ENCODE measurements at places on chromosomes 5 and 9.

DNA sequence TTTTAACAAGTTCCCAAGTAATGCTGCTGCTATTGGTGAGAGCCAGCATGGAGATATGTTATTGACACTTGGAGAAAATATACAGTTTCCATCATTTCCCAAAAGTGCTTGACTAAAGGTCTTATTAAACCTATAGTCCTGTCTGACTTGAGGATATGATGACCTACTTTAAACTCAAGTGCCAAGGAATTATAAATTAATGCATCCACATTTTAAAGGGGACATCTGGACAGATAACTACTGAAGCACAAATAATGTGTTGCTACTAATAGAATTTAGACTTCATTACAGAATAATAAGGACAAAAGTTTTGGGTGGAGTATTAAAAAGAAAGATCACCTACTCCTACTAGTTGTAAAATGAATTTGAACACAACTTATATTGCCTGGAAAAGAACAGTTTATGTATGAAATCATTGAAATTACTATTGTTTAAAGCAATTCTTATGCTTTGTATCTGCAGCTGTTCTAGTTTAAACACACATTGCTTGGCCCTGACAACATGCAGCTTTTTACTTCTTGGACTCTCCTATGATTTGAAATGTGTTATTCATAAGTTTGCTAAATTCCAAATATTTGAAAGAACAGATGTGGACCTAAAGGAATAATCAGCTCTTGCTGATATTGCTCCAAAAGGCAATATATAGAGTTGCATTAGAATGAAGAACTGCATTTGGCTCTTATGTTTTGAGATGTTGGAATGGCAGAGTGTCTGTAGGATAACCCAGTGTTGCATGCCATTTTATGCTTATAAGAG, 73.4 kb downstream of the SGCD start:
- no peak for DNase-seq

GRCh38 chr9:83792746-83793145, 24.8 kb downstream of the GKAP1 start:
- no peak for DNase-seq

- no peak for DNase-seq
These were observed at the start of gene DBN1 for GRCh38 chr5:177473443-177474001. Gene DBN1, minus strand, starts transcription at chr5:177473634. Its CDS starts 113 bp downstream, at chr5:177473521.

- no peak for DNase-seq
These were observed 494 bp downstream of the PTCH1 start for GRCh38 chr9:95516221-95516733.

GRCh38 chr9:134545543-134546245, 95.9 kb upstream of the COL5A1 start:
- DNase-seq: no peak

DNA sequence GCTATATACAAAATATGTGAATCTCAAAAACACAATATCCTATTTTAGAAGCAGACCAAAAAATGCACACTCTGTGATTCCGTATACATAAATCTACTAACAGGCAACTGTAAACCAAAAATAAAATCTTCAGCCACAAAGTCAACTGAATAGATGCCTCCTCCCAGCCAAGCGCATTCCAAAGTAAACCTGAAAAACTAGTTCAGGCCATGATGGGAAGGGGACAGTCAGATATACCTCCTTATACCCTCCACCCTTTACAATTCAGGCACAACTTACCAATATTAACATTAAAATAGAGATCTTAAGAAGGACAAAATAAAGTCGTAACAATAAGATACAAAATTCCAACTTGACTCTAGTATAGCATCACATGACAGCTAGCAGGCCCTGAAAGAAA, 1604.5 kb upstream of the NUDT12 start:
- DNase-seq: no peak

GRCh38 chr5:152547202-152547601, 142.1 kb upstream of the NMUR2 start:
- DNase-seq: no peak

GRCh38 chr5:157215514-157216167, 35.0 kb downstream of the ITK start:
- DNase-seq: no peak

DNA sequence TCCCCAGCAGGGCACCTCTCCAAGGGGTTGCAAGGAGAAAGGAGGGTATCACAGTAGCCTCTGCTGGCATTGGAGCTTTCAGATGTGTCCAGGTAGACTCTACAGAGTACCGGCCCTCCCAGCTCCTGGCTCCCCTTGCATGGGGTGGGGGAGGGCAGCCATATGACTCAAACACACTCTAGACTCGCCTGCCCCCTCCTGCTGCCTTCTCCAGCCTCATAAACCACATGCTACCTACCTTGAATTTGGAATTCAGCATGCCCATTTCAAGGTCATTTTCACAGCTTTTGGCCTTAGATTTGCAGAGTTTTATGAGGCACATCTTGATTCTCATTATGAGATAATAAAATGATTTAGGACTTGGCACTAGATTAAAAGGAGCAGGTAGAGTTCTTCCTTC, 32.8 kb upstream of the SMIM32 start:
- DNase-seq: no peak

DNA sequence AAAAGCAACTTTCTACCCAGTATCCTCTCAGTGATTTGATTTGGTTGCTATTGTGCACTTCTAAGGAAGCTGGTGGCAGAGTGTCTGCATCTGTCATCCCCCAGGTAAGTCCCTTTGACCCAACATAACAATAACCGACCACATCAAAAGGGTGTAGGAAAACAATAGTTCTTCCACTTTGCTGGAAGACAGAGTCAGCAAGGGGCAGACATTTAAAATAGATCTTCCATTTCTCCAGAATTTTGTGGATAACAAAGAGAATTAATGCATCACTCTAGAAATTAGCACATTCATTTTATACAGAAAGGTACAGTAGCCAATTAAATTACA, 177.5 kb downstream of the EBF1 start:
- DNase-seq: no peak

GRCh38 chr5:180492226-180492903, 1.8 kb upstream of the CNOT6 start:
- no peak for DNase-seq

- no peak for DNase-seq
These were observed 36.1 kb upstream of the SLC2A8 start for GRCh38 chr9:127360829-127361228.

GRCh38 chr9:115115117-115115880, 2.7 kb downstream of the TNC start:
- no peak for DNase-seq

DNA sequence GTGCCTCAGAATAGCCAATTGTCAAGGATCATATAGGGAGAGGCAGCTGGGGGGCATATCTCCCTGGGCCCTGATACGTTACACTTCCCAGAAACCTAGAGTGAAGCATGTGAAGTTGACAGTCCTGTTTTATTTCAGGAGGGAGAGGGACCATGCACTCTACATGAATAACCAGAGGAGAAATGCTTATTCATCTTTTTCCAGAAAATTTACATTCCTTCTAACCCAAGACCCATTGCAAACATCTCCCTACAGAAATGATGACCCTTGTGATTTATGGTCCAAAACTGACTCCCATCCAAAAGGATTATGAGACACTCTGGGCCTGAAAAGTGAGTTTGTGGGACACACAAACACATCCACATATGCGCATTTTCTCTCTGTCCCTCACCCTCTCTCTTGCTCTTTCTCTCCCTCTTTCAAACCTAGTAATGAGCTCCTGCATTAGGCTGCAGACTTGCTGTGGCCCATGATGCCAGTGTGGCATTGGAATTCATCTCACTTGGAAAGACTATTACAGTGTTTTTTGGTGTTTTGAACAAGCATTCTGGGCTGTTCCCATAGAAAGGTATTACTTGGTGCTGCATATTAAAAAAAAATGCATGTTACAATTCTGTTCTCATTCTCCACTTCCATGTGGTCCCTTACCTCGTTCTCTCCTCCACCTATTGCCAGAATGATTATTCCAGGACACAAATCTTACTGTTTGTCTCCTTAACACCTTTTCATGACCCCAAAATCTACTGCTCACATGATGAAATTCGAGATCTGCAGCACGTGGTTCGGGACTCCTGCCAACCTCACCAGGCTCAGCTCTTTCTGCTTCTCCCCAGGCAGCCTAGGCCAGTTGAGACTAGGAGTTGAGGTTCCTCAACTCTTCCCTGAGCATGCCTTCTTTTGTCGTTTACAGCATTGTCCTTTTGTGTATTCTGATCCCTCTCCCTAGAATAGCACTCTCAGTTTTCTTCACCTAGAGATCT, 451.3 kb upstream of the KLF4 start:
- DNase-seq: no peak

- DNase-seq: peak; percentile 79
These were observed 51.2 kb upstream of the GGTA1 start for GRCh38 chr9:121550569-121551512.

GRCh38 chr9:8534828-8535227, 735.2 kb upstream of the DMAC1 start:
- no peak for DNase-seq

GRCh38 chr5:4078544-4078943, 482.9 kb downstream of the IRX1 start:
- no peak for DNase-seq

DNA sequence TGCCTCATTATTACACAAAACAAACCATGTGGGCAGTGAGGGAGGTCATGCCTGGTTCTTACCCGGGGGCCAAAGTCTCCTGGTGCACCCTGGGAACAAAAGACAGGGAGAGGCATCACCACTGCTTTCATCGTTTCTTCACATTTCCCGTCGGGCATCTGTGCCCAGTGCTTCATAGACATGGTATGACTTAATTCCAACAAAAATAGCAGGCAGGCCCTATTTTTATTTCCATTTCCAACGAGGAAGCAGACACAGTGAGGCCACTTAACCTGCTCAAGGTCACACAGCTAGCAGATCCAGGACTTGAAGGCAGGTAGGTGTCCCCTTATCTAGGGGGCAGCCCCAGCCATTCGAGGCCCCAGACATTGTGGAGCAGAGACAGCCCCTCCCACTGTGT, 34.6 kb upstream of the PHYKPL start:
- no peak for DNase-seq

DNA sequence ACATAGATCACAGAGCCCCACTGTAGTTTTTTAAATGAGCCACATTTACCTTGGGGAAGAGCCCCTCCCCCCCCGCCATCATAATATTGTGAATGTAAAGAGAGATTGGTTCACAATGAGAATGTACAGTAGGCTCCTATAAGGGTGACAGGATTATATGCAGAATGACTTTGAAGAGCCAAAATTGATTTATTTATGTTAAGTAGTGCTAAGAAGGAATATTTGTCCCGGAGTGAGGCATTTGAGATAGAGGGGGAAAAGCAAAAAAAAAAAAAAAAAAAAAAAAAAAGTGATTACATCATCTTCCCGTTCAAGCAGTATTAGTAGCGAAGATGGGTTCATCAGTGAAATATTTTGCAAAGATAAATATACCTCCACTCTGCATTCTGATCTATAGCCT, 73.9 kb downstream of the PIK3R1 start:
- no peak for DNase-seq

- no peak for DNase-seq
These were observed 50.7 kb upstream of the SLC25A51 start for GRCh38 chr9:37954581-37954981.

DNA sequence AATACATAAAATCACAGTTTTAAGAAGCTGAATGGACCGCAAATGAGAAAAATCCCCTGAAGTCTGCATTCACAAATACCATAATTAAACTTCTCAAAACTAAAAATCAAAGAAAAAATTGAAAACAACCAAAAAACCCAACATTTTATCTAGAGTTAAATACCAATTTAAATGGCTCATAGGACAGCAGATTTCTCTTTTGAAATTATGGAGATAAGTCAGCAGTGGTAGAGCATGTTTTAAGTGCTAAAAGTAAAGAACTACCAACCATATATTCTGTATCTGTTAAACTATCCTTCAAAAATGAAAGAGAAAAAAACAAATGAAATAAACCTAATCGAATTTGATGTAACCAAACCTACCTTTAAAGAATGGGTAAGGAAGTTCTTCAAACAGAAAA, 862.8 kb downstream of the TAF11L14 start:
- DNase-seq: no peak

- DNase-seq: no peak
These were observed 34.4 kb upstream of the CCDC112 start for GRCh38 chr5:115330830-115331229.

DNA sequence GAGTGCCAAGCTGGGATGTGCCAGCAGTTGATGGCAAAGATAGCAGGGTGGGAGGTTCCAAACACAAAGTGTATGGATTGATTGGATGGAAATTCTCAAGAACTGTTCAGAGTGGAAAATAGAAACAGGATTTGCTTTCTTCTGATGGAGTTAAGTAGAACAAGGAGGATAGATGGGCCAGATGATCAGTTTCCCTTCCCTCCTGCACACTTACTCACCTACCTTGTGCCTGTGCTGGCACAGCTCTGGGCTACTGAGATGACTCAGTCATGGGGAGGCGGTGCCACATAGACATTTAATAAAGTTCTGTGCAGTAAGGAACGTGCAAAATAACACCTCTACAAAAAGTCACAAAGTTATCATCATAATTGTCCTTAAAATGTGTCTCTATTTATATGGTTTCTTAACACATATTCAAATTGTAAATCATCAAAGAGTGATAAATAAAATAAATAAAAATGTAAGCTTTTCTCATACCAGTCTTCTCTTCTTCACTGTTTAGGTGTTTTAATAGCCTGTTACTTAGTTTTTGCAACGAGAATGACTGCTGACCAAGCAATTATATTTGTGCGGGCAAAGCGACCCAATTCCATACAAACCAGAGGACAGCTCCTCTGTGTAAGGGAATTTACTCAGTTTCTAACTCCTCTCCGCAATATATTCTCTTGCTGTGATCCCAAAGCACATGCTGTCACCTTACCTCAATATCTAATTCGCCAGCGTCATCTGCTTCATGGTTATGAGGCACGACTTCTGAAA, 12.7 kb downstream of the PTPDC1 start:
- DNase-seq: no peak

- no peak for DNase-seq
These were observed 31.4 kb upstream of the MSX2 start for GRCh38 chr5:174692982-174693422.

- DNase-seq: no peak
These were observed 30.5 kb upstream of the LPAR1 start for GRCh38 chr9:111068771-111069170.

- DNase-seq: no peak
These were observed 571.0 kb upstream of the ARRDC3 start for GRCh38 chr5:91954136-91954535.

DNA sequence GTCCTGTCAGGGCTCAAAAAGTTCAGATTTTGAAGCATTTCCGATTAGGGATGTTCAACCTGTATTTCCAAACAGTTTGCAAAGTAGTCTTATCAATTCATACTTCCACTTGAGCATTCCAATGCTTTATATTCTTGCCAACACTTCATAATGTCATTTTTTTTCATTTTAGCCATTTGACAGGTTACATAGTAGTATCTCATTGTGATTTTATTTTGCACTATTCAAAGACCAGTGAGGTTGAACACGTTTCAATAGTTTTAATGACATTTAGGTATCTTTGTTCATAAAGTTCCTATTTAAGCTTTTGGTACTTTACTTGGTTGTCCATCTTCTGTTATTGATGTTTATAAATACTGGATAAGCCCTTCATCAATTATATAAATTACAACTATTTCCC, 71.4 kb downstream of the CEP120 start:
- no peak for DNase-seq

DNA sequence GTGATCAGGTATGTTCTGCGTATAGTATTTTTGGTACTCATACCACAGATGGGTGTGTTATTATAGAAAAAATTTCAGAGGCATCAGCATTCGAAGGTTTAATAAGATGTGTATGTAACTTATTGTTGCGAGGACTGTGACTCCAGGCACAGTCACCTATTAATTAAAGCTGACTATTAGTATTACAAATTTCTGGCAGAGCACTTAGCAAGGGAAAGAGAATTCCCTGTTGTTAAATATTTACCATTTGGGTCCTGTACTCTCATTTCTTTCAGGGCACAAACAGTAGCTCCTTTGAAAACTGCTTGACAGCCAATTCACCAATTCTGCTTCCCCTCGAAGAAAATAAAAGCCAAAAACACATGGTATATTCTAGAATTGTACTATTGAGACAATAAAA, 653.8 kb downstream of the ELAVL2 start:
- DNase-seq: no peak
